Cerebellar nuclear complex (tissue), 1 donor: ENCODE measurements at places on chromosomes 5 and 9.
A peak's percentile ranks its signal among the peaks of the same experiment; 100 is the strongest.

GRCh38 chr9:22278426-22278825 is 168.2 kb upstream of the DMRTA1 start:
- no peak for DNase-seq

GRCh38 chr9:128249908-128250838 is 25.6 kb downstream of the GOLGA2 start:
- no peak for DNase-seq

- DNase-seq: peak; percentile 4
Measured at GRCh38 chr9:105881654-105882349, 187.5 kb downstream of the TMEM38B start.

DNA sequence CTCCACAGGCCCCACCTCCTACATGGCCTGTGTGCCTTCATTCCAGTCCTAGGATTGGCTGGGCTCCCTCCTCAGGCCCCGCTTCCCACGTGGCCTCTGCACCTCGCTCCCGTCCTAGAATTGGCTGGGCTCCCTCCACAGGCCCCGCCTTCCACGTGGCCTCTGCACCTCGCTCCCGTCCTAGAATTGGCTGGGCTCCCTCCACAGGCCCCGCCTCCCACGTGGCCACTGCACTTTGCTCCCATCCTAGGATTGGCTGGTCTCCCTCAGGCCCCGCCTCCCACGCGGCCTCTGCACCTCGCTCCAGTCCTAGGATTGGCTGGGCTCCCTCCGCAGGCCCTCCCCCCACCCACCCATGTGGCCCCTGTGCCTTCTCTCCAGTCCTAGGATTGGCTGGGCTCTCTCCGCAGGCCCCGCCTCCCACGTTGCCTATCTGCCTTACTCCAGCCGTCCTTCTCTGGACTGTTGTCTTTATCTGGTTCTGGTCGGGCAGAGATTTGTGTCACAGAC is 45.3 kb upstream of the CACNA1B start:
- DNase-seq: no peak

- DNase-seq: peak; percentile 42
Measured at GRCh38 chr5:19927919-19928318, 60.1 kb downstream of the CDH18 start.

GRCh38 chr5:62354028-62354874 is 48.2 kb downstream of the KIF2A start:
- DNase-seq: no peak

- no peak for DNase-seq
Measured at GRCh38 chr5:63125392-63125791, 546.8 kb downstream of the LRRC70 start.

- DNase-seq: no peak
Measured at GRCh38 chr5:36028816-36029465, 37.7 kb downstream of the UGT3A2 start.

- no peak for DNase-seq
Measured at GRCh38 chr5:8192840-8193239, 323.9 kb downstream of the MTRR start.

DNA sequence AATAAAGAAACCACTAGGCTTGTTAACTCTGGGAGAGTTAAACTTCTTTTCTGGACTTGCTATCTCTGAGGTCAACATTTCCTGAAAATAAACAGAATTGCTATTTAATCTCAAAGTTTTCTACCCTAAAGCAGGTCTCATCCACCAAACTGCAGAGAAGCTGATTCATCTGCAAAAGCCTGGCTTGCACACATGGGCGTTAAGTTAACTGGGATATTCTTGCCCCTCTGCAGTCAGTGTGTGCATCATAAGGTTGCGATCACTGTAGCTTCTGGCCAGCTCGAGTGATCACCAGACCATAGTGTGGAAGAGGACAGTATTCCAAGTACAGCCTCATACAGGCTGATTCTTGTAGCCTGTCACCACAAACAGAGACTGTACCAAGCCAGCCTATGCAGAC is 99.2 kb downstream of the SPOCK1 start:
- DNase-seq: no peak

GRCh38 chr5:24059006-24059405 is 551.6 kb downstream of the PRDM9 start:
- no peak for DNase-seq

- DNase-seq: no peak
Measured at GRCh38 chr5:74762599-74762998, 4.3 kb downstream of the GFM2 start.

DNA sequence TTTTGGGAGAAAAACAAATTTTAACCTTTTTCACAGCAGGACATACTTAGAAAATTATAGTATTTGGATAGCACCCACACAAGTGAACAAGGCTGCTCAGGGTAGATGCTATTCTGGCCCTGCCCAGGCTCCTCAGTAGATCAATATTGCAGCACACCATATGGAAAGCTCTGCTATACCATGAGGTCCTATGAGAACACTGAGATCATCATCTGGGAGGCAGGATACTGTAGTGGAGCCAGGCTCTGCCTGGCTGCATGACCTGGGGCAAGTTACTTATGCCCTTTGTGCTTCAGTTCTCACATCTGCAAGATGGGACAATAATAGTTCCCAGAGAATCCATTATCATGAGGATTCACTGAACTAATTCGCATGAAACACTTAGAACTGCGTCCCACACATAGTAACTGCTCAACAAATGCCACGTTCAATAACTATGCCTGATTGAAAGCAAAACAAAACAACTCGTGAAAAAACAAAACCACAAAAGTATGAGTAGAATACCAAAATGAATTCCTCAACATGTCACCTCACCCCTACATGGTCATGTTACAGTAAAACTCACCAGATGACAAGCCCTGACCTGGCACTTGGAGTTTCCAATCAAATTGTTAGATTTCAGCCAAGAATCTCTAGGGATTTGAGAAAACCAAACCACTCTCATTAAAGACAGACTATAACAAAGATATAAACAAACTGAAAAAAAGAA is 31.9 kb downstream of the ARSB start:
- DNase-seq: no peak

DNA sequence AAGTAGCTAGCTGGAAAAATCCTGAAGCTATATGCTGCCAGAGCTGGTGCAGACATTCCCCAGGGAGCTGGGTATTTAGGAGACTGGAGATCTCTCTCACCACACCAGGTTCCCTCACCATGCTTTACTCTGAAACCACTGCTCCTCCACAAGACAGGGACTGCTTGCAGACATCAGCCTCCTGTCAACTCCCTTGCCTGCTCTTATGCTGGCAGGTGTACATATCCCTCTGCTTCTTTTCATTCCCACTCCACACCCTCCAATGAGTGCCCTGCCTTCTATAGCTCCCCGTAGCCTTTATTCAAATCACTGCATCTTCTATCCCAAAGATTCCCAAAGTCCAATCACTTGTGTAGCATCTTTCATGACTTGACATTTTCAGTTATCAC is 380.7 kb downstream of the NFIB start:
- no peak for DNase-seq

DNA sequence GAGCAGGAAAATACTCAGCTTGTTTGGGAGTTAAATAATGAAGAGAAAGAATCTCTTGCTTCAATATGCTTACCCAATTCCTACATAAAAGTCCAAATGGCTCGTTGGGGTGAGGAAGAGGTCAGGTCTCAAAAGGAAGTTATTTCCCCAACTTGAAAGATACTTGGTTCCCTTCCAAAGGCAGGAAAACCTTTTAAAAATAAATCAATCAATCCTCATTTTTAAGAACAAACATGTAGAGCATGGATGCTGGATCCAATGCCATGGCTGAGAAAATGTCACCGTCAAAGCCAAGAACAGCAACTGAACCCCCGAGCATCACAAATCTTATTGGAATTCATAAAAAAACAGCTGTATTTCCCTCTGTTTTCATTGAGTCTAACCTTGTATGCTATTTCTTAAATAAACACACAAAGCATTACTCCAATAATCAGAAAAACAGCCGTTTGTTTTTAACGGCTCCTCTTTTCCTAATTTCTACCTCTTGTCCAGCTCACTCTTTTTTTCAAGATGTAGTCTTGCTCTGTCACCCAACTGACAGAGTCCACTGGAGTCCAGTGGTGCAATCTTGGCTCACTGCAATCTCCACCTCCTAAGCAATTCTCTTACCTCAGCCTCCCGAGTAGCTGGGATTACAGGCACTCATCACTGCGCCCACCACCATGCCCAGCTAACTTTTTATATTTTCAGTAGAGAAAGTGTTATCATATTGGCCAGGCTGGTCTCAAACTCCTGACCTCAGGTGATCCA is 140.7 kb downstream of the GNA14 start:
- no peak for DNase-seq

DNA sequence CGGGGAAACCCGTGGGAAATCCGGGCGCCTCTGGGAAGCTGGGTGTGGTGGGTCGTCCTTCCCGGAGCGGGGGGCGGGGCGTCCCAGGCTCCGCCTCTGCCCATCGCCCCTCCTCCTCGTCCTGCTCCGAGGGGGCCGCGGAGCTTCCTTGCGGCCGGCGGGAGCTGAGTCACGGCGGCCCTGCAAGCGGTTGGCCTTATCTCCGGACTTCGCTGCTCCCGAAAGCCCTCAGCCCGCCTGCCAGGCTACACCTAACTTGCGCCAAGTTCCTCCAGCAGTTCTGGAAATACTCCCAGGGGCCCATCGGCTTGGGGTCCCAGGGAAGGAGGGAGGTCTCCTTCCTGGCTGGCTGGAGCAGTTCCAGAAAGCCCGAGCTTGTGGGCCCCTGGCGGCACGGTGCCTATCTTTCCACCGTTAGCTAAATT is 54.1 kb upstream of the CDKN2AIPNL start:
- peak; percentile 7 for DNase-seq

GRCh38 chr9:106104887-106105286 is 410.5 kb downstream of the TMEM38B start:
- DNase-seq: no peak

DNA sequence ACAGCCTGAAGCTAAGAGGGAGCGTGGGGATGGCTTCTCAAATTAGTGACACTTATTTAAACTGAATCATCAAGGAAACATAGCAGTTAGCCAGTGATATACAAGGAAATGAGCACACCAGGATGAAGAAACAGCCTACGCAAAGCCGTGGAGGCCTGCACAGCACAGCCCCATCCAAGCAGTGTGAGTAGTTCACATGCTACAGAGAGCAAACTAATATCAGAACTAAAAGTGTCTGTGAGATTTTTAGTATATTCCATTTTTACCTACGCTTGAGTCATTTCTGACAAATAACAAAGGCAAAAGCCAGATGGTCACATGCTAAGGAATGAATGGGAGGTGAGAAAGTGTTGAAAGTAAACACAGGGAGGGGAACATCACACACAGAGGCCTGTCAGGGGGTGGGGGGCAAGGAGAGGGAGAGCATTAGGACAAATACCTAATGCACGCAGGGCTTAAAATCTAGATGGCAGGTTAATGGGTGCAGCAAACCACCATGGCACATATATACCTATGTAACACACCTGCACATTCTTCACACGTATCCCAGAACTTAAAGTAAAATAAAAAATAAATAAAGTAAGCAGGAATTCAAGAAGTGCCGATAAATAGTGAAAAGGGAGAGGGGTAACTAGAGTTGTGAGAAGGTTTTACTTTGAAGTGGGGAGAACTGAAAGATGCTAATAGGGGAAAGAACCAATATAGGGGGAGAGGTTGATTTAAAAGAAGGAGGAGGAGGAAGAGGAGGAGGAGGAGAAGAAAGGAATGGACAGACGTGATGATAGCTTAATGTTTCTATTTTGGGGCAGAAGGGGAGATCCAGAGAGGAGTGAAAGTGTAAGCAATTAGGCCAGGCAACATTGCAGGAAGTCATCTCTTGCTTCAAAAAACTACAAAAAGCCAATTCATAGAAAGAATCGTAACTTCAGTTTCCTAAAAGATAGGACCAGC is 100.9 kb upstream of the PTGER4 start:
- DNase-seq: no peak

DNA sequence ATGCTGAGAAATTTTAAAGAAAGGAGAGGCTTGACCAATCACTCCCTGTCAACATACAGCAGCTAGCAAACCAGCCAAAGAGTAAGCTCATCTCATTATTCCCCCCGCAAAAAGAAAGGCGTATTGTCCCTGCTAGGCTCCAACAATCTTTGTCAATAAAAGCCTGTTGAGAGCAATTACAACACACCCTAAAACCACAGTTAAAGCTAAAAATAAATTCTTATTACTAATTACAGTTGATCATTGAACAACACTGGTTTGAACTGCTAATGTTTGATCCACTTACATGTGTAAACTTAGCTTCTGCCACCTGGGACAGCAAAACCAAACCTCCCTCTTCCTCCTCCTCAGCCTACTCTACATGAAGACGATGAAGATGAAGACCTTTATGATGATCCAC is 151.2 kb downstream of the TSSK1B start:
- DNase-seq: no peak

DNA sequence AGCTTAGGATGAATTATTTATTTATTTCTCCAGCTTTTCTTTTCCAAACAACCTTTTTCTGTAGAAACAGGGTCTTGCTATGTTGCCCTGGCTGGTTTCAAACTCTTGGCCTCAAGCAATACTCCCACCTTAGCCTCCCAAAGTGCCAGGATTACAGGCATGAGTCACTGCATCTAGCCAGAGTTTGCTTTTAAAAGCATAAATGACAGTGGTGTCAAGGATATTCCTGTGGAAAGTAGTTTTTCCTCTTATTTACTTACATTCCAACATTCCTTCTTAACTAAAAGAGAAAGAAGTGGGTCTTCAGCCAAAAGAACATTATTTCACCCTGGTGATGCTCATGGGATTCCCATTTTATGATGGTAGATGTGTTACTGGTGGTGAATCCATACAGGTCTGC is 62.4 kb downstream of the GRIA1 start:
- DNase-seq: no peak

DNA sequence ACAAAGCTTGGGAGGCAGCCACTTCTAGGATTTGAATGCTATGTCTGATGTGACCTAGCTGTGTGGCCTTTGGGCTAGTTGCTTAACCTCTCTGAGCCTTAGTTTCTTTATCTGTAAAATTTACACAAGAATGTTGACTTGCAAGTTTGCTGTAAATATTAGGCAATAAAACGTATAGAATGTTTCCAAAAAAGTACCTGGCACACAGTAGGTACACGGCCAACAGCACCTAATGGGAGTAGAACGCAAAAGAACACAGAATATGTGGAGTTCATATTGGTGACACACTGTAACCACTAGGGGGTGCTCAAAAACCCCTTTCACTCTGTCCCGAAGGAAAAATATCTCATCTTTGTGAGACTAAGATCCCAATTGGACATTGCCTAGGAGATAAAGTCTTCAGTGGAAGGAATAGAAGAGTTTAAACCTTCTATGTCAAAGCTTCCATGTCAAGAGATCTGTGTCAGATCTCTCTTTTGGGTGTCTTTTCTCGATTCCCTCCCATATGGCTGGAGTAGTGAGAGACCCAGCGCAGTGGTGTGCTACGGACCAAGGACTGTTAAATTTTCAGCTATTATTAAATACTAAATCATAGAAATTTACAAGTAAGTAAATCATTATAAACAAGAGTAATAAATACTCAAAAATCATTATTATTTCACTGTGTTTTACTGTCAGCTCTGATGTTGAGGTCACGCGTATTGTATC is 145.4 kb upstream of the RAD23B start:
- DNase-seq: no peak
